ENCODE measurements at places on chromosomes 5 and 9.

- DNase-seq = no peak
Measured at GRCh38 chr5:122170620-122171019, 41.3 kb downstream of the ZNF474 start.

GRCh38 chr5:72107901-72108201 lies 576 bp downstream of the MAP1B start:
- DNase-seq = no peak

GRCh38 chr5:112221128-112221527 lies 197.9 kb downstream of the EPB41L4A start:
- no peak for DNase-seq

GRCh38 chr5:129171194-129171944 lies 76.8 kb downstream of the ISOC1 start:
- DNase-seq = no peak

DNA sequence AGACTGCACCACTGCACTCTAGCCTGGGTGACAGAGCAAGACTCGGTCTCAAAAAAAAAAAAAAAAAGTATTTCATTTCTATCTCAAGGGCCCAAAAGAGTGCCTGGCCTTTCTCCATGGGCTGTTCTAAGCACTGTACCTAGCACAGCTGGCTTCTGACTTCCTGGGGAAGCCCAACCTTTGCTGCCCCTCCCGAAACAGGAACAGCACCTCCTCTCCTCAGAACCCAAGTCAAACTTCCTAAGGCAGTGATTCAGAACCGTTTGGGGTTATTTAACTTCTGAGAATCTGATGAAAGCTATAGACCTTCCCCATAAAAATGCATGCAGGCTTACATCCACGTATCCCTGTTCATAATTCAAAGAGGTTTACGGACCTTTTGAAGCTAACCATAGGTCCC lies 57.8 kb downstream of the NRG2 start:
- no peak for DNase-seq

DNA sequence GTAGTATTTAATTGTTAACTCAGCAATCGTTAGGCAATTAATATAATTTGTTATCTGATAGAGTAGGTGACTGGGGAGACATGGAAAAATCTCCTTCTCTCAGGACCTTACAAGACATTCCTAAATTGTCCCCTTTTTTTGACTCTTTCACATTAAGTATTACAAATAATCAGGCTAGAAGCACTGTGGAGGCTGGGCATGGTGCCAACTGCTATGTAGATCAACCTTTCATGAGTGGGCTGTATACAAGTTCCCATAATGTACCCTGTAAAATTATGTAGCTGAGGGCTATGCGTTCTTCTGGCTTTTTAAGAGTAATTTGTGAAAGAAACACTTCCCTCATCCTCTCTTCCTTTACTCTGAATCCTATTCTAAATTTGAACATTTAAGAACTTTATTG lies 140.2 kb downstream of the NFIB start:
- DNase-seq = no peak

DNA sequence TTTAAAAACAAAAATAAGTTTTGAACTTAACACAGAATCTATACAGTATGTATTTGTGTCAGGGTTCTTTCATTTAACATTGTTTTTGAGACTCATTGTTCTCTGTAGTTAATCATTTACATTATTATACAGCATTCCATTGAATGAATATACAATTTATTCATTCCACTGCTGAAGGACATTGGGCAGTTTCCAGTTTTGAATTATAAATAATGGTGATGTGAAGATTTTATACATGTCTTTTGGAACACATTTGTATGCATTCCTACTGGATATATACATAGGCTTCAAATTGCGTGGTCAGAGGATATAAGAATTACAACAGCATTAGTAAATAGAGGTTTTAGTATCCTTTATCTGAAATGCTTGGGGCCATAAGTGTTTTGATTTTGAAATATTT lies 72.0 kb downstream of the CEP120 start:
- no peak for DNase-seq

All from NK-92 treated with Interleukin-12 subunit alpha and Interleukin-12 subunit beta, amount 100 ng/mL, for 24 hours (cell line).